ENCODE measurements at places on chromosomes 7 and 10.
A peak's percentile ranks its signal among the peaks of the same experiment; 100 is the strongest.

GRCh38 chr7:79877874-79878465 lies 256.7 kb upstream of the GNAI1 start:
- DNase-seq = no peak

DNA sequence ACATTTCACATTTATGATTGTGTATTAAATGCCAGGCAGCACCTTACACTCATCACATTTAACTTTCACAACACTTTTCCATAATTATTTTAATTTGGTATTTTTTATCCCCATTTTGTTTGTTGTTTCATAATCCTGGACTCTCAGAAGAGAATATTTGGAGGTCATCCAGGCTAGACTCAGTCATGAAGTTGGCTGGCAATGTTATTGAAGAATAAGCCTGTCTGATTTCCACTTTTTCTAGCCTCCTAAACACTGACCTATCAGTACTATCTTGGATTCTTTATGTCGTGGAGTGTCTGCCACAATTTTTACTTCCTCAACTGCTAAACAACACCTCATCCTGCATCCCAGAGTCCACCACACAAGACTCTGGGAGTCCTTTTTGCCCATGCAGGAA lies 372.3 kb upstream of the NRP1 start:
- peak; percentile 33 for DNase-seq

DNA sequence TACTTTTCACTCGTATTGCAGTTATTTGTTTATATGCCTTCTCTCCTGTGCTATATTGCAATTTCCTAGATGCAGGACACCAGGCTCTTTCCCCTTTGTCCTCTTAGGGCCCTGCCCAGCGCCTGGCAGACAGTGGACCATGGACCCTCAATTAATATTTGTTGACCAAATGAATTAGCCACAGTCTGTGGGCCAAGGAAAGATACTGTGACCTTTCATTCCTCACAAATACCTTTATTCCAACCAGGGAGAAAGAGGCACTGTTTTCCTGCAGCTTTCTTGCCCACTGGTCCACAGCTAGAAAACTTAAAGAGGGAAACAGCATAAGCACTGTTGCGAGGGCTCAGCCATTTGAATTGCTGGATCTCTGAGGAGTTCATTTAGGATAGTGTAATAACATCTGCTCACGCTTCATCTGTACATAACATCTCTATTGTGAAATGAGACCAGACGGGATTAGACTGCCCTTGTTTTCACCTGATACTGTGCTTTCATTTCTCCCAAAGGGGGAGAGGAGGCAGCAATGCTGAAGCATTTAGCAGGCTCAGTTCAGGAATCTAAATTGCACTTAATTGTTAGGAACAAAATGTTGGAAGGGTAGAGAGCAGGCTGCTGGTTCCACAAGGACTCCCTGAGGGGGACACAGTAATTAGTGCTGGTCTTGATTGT lies 46.7 kb downstream of the TNS3 start:
- peak; percentile 41 for DNase-seq

GRCh38 chr10:61937631-61938351 lies 36.3 kb downstream of the ARID5B start:
- peak; percentile 35 for DNase-seq

Data from M059J (cell line).